ENCODE measurements at places on chromosomes 4 and X.
A peak's percentile ranks its signal among the peaks of the same experiment; 100 is the strongest.

- DNase-seq = peak; percentile 55
Observed at GRCh38 chrX:31099536-31100090, 27.8 kb upstream of the FTHL17 start.

- DNase-seq = no peak
Observed at GRCh38 chr4:181507938-181508337, 735.3 kb upstream of the TENM3 start.

GRCh38 chr4:121143131-121143530 lies 21.0 kb downstream of the TNIP3 start:
- no peak for DNase-seq

- no peak for DNase-seq
Observed at GRCh38 chrX:47587091-47587891, 5.1 kb downstream of the TIMP1 start.

- DNase-seq = no peak
Observed at GRCh38 chrX:30620980-30621618, 32.1 kb upstream of the GK start.

GRCh38 chrX:124282580-124282979 lies 49.9 kb upstream of the TEX13D start:
- DNase-seq = no peak

DNA sequence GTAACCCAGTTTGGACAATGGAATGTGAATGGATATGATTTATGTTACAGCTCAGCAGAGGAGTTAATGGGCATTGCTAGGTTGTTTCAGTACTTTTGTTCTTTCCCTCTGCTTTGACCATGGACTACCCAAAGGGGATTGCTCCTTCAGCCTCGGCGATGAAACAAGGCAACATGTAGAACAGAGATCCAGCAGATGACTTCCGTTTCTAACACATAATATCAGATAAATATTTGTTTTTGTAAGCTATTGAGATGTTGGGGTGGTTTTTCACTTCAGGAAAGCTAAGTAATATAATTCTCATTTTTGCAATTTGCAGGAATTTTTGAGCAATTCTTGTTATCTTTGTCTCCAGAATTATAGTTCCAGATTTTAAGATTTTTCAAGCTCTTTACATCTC lies 934.6 kb upstream of the GRID2 start:
- no peak for DNase-seq

GRCh38 chrX:129939986-129940385 lies 34.0 kb downstream of the UTP14A start:
- DNase-seq = no peak

DNA sequence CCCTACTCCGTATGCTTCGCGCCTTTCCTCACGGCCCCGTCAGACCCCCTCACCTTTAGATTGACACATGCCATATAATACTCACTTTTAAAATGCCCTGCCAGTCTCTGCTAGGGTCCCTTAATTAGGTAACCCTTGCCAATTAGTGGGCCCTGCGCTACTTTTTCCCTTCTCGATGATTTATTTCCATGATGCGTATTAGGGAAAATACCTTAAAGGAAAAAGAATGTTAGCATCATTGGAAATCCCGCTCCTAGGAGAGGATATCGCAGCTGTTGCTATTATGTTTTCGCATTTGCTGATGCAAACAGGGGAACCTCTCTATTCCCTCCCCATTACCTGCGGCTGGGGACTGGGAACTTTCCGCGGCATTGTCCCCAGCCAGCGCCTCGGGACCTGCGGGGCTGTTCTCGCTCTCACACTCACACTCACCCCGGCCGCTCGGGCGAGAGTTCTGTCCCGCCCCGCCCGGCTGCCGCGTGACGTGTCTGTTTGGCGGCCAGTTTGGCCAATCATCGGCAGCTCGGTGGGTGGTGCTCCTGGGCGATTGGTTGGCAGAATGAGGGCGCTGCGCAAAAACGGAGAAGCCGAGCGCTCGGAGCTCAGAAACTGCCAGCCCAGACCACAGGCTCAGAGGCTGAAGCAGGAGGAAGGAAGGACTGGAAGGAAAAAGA lies at the start of gene PCDH10:
PCDH10 (plus strand) TSS at position 605 of the 674 bp plus-strand sequence. CDS start 847 bp downstream, outside the sequence.
- peak; percentile 64 for DNase-seq

DNA sequence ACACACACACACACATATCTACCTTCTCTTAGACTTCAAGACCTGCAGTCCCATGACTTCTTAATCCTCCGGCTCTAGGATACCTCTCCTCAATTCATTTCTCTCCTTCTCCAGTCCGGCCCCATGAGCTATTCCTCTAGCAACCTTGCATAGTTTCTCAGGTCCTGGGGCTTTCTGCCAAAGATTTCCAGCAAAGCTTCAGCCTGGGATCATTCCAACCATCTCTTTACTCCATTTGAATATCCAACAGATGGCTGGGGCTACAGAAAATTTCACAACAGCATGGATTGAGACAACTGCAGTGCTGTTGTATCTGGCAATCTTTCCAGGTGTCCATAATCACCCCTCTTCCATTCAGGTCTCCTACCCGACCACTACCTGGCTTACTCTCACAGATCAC lies 184.1 kb downstream of the DCHS2 start:
- DNase-seq = no peak

GRCh38 chr4:176593943-176594342 lies 198.8 kb downstream of the VEGFC start:
- no peak for DNase-seq

GRCh38 chr4:56048702-56049431 lies 100.1 kb downstream of the CEP135 start:
- peak; percentile 58 for DNase-seq

- DNase-seq = no peak
Observed at GRCh38 chrX:56468441-56468840, 95.0 kb upstream of the UBQLN2 start.

GRCh38 chr4:150999086-150999485 lies 16.0 kb downstream of the LRBA start:
- no peak for DNase-seq

DNA sequence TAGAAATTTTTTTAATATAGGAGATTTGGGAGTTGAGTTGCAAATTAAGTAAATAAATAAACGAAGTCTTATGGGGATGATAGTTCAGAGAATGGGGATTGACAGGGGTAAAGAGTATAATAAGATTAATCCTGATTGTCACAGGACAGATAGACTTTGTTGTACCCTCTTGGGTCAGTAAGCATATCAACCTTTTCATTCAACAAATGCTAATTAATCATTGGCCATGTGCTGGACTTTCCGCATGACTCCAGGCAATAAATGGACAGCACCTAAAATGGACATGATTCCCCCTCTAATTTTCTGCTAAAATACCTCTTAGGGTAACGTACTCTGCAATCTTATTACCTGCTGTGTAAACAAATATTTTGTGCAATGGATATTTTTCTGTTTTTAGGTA lies 1331.1 kb upstream of the ADGRL3 start:
- no peak for DNase-seq

DNA sequence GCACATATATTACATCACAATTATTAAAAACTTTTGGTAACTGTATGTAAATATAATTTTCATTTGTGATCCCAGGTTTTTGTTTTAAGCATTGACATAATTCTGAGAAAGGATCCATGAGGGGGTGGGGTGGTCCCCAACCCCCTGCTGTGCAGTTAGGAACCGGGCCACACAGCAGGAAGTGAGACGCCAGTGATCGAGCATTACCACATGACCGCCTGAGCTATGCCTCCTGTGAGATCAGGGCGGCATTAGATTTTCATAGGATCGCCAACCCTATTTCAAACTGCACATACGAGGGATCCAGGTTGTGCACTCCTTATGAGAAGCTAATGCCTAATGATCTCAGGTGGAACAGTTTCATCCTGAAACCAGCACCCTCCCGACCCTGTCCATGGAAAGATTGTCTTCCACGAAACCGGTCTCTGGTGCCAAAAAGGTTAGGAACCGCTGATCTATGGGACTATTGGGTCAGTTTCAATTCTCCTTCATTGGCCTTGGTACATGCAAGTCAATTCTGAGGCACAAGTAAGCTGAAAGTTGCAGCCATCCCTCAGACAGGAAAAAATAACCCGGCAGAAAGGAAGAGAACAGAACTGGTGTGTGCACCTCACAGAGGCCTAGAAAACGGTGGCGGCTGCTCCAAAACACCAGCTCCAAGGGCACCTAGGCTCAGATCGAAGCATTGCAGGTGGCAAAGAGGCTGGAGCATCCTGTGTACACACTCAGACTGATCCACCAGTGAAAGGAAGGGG lies 7.0 kb upstream of the TMSB4X start:
- DNase-seq = no peak

GRCh38 chr4:183984566-183984965 lies 79.5 kb downstream of the STOX2 start:
- no peak for DNase-seq

- no peak for DNase-seq
Observed at GRCh38 chr4:39932776-39933402, 44.8 kb downstream of the PDS5A start.

DNA sequence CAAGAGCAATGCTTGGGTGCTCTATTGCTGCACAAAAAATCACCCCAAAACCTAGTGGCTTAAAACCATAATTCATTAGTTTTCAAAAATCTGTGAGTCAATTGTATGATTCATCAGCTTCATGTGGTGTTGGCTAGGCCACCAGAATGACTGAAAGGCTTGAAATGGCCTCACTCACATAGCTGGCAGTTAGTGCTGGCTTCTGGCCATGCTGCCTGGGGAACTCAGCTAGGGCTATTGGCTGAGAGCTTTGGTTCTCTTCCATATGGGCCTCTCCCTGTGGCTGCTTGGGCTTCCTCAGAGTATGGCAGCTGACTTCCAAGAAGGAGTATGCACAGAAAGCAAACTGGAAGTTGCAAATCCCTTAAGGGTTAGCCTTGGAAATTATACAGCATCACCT lies 3.1 kb upstream of the MTMR1 start:
- no peak for DNase-seq

DNA sequence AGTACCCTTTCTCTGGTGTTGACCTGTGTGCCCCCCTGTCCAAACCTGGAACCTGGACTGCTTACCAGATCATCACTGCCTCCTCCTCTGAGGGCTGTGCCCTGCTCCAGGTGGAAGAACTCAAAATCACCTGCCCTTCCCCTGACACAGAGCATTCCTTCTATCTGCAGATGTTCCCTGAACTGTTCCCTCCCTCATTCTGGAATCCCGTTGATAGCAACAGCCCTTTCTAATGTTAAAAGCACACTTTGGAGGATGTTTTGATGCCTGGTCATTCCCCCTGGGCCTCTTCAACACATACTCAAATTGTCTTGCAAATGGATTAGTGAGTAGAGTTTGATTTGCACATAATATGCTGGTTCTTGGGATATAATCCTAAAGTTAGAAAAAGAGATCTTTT lies 225.8 kb downstream of the FGF13 start:
- DNase-seq = no peak

- no peak for DNase-seq
Observed at GRCh38 chrX:1453395-1453783, 680 bp upstream of the ASMTL start.
